ENCODE measurements at places on chromosomes 12 and 14. TPM values are rescaled to one million over a fixed set of nuclear protein-coding genes. Genes with fewer than 3 reads are reported as not detected.

DNA sequence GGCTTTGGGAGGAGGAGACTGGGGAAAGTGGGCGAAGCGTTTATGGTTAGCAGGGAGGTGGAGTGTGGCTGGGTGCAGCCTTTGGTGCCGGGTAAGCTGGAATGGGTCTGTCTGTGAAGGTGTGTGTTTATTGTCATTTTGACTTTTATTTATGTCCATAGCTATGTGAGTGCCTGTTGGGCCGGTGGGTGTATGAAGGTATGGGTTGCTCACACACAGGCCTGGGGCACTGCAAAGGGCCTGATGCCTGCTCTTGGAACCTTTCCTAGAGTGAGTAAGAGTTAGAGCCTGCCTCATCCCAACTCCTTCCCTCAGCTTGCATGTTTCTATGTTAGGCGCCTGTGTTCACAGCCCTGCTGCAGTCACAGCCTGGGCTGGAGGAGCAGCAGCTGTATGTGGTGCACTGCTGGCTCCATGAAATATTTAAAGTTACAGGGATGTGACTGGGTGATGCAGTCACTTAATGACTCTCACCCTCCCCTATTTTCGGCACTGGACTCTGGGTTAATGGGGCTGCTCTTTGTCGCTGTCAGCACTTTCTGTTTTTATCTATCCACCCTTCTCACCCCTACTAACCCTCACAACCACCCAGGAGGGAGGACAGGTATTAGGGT lies 2.6 kb upstream of the PPP1R1A start:
- no peak for DNase-seq

GRCh38 chr14:25034803-25035681 lies 14.9 kb downstream of the STXBP6 start:
- no peak for DNase-seq

- no peak for DNase-seq
Observed at GRCh38 chr12:22658214-22658613, 33.2 kb downstream of the ETNK1 start.

DNA sequence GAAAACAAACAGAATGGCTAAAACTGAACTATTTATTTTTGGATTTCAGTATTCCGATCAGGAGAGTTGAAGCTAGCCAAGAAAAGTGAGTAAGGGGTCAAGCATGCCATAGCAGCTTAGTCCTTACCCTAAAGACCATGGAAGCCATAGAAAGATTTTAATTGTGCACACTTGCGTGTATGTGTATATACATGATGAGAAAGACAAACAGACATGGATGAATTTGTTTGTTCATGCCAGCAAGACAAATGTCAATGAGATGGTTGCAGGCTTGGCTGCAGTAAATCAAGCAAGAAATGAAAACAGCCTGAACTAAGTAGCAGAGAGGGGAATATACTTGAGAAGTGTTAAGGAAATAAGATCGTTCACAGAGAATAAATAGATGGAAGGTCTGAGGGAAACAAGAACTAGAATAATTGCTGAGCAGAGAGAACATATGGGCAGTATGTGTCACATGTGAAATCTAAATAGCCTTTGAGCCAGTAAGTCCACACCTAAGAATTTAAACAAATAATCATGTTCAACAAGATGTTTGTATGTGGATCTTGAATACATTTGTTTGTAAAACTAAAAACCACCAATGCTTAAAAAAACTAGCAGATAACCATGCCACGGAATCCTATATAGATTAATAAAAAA lies 14.8 kb downstream of the SNW1 start:
- DNase-seq = no peak

DNA sequence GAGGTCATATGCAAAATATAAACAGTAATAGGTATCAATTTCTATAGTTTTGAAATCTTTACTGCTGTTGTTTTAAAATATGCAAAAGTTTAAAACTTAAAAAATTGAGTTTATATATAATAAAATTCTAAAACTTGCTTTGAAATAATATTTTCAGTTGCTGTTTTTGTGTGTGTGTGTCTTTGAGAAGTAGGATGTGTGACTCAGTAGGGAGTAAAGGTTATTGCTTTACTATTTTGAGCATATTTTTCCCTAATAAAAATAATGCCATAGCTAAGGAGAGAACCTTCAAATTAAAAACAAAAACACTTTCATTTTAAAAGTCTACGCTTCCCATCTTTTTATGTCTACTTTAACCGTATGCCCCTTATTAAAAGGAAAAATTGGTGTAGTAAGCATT lies 238.1 kb downstream of the FBXL14 start:
- DNase-seq = no peak

DNA sequence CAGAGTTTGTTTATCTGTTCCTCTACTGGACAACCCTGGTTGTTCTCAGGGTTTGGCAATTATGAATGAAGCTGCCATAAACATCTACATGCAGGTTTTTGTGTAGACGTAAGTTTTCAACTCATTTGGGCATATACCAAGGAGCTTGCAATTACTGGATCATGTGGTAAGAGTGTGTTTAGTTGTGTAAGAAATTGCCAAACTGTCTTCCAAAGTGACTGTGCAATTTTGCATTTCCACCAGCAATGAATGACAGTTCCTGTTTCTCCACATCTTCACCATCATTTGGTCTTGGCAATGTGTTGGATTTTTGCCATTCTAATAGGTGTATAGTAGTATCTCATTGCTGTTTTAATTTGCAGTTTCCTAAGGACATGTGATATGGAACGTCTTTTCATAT lies 39.8 kb upstream of the FBXO33 start:
- DNase-seq = no peak

DNA sequence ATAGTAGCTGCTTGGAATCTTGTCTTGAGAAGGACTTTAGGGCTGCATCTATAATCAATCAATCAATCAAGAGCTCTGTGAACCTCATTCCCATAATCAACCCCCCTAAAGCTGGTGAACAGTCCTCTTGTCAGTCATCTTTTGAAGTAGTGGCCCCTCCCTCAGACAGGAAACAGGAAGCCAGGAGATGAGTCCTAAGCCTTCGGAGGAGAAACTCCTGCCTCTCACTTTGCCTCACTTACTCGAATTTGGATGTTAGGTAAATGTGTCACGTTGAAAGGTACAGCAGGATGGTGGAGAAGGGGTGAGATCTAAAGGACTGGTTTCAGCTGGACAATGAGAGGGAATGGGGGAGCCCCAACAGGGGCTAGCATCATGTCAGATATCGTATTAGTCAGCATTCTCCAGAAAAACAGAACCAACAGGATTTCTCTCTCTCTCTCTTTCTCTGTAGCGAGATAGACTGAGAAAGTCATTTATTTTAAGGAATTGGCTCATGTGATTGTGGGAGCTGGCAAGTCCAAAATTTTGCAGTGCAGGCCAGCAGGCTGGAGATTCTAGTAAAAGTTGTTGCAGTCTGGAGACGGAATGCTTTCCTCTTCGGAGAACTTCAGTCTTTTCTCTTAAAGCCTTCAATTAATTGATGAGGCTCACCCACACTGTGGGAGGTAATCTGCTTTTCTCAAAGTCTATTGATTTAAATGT lies 144.4 kb upstream of the PWP1 start:
- DNase-seq = no peak

GRCh38 chr14:66641861-66642635 lies 134.1 kb downstream of the GPHN start:
- DNase-seq = no peak

DNA sequence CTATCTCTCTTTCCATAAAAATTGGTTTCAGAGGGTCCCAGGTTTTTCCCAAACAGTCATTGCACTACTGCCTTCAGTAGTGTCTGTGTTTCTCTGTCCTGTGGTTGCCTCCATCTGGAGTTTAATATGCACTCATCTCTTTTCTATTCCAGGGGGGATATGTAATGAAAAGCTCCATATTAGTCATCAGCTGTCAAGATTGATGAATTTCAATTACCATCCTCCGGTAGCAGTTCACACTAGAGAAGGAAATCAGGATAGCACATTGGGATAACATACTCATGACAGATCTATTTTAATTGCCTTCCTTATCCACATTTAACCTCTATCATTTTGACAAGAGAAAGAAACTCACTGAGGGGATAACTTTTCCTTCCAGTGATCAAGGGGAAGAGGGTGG lies 589.0 kb upstream of the SEL1L start:
- DNase-seq = no peak

- no peak for DNase-seq
Observed at GRCh38 chr12:70885956-70886355, 34.6 kb downstream of the PTPRR start.

DNA sequence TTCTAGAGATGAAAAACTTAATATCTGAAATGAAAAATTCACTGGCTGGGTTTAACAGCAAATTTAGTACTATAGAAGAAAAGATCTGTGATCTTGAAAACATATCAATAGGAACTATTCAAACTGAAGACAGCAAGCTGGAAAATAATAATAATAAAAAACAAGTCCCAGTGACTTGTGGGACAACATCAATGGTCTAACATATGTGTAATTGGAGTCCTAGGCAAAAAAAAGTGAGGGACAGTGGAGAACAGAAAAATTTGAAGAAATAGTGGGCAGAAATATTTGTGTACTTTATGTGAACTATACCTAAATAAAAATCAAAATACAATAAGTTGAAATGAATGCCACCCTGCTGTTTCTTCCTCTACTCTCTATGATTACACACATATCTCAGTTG lies 2.4 kb upstream of the SERPINA9 start:
- DNase-seq = no peak

DNA sequence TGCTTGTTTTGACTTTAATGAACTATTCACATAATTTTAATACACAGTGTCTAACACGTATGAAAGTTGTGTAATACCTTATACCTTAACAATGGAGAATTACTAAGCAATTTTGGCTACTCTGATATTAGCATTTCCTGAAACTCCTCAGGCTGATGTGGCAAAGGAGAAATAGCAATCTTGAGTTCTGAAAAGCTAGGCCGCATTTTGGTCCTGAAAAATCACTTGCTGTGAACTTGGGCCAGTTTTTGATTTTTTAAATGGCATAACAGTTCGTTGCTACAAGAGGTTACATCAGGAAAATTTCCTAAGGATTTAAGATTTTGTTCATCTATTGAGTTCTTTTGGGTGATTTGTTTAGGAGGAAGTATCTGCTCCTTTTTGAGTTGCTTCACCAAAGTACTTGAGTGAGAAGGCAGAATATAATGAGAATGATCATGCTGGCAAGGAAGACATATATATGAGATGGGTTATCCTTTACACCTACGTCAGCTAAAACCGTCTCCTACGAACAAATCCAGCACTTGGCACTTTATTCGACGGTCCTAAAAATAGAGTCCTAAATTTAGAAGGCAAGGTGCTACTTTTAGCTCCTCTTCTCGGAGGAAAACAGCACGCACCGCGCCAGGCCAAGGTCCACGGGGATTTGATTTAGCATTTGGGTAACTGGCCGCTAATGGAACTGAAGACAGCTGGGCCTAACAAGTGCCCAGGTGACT lies 32.2 kb downstream of the MIA2 start:
- DNase-seq = no peak

DNA sequence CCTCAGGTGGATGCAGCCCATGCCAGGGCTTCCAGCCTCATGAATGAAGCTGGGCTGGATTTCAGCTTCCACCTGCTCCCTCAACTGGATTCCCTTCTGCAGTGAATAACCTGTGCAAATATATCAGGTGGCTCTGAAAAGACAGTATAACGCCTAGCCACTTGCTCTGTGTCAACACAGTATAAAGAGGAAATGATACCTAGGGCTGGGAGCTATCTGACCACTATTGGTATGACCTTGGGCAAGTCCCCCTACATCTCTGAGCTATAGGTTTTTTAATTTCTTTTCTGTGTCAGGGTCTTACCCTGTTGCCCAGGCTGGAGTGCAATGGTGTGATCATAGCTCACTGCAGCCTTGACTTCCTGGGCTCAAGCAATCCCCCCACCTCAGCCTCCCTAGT lies 19.8 kb downstream of the ISM2 start:
- no peak for DNase-seq

DNA sequence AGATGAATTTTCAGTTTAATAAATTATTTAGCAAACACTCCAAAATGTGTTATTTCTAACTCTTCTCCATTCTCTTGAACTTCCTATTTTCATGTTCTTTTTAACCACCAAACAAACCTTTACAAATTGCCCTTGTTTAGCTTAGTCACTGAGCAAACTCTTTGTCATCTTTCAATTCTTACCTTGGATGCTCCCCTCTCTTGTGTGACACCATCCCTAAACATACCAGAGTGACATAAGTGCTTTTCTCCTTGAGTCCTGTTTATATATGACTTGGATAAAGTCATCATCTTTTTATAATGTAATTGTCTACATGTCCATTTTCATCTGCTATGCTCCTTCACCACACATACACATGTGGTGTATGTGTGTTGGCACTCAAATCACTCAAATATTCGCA lies 3.4 kb upstream of the TMEM19 start:
- DNase-seq = no peak

- DNase-seq = no peak
Observed at GRCh38 chr14:26444822-26445221, 153.0 kb downstream of the NOVA1 start.

- DNase-seq = no peak
Observed at GRCh38 chr14:102027951-102028350, 58.9 kb downstream of the HSP90AA1 start.

GRCh38 chr14:81535396-81536164 lies 1.9 kb upstream of the SEL1L start:
- DNase-seq = no peak

- DNase-seq = no peak
Observed at GRCh38 chr14:99158646-99159165, 113.3 kb downstream of the BCL11B start.

GRCh38 chr12:119704065-119704747 lies 36.3 kb downstream of the PRKAB1 start:
- no peak for DNase-seq

- DNase-seq = no peak
Observed at GRCh38 chr14:58276208-58276607, 22.1 kb upstream of the ARID4A start.

DNA sequence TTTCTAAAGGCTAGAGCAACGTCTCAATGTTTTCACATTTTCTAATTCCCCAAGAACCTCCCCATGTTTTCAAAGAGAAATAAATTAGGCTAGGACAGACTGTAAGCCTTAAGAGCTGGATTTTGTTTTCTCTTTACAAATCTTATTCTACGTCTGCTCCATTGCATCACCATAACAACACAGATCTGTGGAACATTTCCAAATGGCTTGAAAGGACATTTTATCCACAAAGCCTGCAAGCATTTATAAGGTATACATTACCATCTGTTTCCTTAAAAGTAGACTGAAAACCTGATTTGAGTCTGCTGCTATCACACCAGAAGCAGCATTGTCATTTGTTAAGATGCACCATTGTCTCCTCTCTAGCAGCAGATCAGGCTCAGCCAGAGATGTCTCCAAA lies 115.3 kb upstream of the PLEKHA5 start:
- DNase-seq = no peak

GRCh38 chr12:7169951-7170350 lies 19.5 kb upstream of the PEX5 start:
- no peak for DNase-seq

GRCh38 chr14:56313789-56314188 lies 195.6 kb downstream of the PELI2 start:
- no peak for DNase-seq

- DNase-seq = no peak
Observed at GRCh38 chr12:7158781-7159609, 28.8 kb downstream of the CLSTN3 start.

The IFNG-AS1 gene
- total RNA-seq = not detected

The IL31 gene
- 54.3 TPM for total RNA-seq

The FGD4 gene
- total RNA-seq = 1.7 TPM

The HNRNPA1 gene
- total RNA-seq = 1,977 TPM

The HOXC4 gene
- 0.14 TPM for total RNA-seq

The ZNF605 gene
- 7.3 TPM for total RNA-seq

All from activated T-helper 2 cell treated with anti-CD3 and anti-CD28 coated beads, Interferon-gamma antibody, Interleukin-2, Interleukin-4, amounts not matched to agents 10 μg/mL and 5 μg/mL and 100 μg/mL, durations not matched to agents 14 hours and 24 hours and 36 hours (primary cell).